ENCODE measurements at places on chromosomes 5 and 9.

DNA sequence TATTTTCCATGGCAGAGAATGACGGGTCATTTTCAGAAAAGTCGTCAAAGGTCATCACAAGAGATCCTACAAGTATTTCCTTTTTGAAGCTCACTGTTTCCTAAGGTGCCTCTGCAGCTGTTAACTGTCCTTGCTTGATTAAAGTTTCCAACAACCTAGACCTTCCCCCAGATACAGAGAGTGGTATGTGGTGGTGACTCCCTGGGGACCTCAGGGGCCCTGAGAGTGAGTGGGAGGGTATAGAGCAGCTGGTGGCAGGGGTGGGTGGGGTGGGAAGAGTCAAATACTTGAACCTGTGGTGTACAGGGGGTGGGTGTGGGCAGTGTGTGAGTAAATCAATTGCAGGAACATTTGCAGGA lies 1.6 kb upstream of the CD72 start:
- no peak for DNase-seq

- DNase-seq: no peak
These were observed 27.0 kb downstream of the ABITRAM start for GRCh38 chr9:108961151-108961550.

DNA sequence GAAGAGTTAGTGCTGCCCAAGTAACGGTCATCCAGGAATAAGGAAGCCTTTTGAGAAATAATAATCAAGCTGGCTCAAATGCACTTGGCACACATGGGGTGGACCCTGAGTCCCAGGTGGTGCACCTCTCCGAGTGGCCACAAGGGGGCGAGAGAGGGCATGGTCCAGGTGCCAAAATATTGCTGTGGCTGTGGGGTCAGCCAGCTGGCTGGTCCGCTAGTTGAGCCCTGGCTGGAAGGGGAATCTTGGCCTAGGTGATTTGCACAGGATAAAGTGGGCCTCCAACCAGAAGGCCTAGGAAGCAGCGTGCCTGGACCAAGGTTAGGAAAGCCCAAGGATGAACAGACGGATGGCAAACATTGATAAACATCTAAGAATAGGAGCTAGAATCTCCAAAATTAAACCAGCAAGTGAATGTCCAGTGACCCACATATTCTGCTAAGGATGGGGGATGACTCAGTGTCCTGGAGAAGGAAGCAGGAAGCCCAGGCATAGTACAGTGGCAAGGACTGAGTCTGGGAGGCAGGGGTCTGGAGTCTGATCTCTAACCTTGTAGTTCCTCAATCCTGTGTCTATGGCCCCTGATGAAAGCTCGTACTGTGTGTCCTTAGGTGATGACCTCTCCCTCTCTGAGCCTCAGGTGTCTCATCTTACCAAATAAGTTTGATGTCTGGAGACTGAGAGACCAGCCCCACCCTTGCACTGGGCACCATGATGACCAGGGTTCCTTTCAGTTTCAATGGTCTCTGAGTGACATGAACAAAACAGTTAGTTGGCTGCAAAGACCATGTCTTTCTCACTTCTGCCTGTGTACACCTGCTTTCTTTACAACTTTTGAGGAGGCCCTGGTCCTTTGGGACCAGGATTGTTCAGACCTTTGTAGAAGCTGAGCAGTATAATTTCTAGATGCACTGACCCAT lies 19.2 kb upstream of the SHB start:
- DNase-seq: peak; percentile 9

DNA sequence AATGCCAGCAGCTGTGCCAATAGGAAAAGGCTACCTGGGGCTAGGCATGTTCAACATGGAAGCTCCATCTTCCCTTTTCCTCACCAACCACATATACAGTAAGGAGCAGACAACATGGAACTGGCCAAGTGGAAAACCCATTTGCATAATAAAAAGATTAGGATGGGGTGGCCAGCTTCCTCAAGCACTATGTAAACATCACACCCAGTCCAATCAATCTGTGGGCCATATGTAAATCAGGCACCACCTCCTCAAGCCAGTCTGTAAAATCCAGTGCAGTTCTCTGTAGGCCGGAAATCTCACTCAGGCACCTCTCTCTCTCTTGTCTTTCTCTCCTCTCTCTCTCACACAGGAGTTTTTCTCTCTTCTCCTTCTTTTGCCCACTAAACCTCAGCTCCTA lies 360.2 kb upstream of the GRIA1 start:
- no peak for DNase-seq

DNA sequence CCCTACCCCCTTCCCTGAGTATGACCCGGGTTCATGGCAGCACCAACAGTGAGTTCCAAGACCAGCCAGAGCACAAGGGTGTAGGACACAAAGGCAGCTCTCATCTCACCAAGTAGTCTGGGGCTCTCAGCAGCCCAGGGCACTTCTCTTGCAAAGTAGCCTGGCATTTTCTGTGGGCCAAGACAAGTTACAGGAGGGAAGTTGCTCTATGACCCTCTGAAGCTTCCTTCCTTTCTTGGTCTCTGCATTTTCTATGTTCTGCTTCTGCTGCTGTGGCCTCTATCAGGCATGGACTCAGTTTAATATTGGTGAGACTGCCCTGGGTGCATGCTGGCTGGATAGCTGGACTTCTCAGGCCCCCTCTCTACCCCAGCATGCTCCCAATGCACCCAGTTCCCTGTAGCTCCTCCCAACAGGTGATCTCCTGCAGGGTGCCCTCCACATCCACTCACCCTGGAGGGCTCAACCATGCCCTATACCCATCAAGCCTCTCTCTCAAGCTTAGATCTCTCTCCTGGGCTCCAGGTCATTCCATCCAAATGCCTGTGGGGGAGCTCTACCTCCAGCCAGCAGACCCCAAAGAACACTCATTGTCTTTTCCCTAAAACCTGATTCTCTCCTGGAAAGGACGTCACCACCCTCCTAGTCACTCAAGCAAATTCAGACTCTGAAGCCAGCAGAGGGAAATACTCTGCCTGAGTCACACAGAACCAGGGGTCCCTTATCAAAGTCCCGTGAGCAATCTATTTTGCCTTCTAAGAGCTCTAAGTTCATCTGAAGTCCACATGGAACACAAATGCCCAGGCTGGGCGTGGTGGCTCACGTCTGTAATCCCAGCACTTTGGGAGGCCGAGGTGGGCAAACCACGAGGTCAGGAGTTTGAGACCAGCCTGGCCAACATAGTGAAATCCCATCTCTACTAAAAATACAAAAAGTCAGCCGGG lies 13.8 kb downstream of the TBC1D2 start:
- no peak for DNase-seq

DNA sequence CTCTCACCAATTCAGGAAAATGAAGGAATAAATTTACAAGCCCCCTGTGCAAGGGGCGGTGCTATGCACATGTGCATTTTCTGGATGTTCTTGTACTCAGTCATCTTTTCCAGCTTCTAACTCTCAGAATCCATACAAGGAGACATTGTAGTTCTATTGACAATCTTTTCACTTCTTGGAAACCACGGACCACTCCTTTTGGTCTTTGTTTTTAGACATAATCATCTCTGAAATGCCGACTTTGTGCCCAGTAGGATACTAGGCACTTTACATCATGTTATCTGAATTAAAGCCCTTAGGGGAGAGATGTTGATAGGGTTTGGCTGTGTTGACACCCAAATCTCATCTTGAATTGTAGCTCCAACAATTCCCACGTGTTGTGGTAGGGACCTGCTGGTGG lies 322.6 kb upstream of the WWC1 start:
- no peak for DNase-seq

DNA sequence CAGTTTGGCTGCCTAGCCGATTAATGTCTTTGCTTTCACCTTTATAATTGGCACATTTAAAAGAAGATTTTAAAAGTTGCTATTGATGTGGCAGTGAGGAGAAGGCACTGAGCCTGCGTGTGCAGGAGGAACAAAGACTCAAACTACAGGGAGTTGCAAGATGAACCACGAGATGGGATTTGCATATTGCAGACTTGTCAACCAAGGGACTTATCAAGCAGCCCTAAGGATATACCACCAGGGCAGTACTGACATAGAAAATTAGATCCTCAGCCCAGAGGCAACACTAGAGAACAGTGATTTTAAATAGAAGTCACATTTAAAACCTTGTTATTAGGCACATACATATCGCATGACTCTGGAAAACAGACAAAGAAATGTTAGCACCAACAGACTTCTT lies 342.6 kb downstream of the GLIS3 start:
- DNase-seq: no peak

DNA sequence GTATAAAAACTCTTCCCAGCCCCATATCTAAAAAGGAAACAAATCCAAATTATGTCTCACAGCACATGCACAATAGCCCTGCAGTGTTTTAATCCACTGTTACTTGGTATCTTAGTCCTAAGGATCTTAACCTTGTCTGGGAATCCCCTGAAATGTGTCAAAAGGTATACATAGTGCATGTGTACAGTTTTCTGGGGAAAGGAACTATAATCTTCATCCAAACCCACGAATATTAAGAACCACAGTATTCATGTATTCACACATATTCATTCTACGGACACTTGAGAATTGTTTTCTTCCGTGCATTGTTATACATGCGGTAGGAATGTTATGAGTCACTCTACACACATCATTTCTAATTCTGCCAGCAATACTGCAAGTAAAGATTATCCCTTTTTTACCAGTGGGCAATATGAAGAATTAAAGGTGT lies 47.8 kb upstream of the SNX2 start:
- DNase-seq: no peak

GRCh38 chr5:90169078-90169477 lies 240.5 kb downstream of the CETN3 start:
- no peak for DNase-seq

- no peak for DNase-seq
These were observed 639.7 kb downstream of the BNC2 start for GRCh38 chr9:16230731-16231130.

- DNase-seq: peak; percentile 33
These were observed 15.4 kb downstream of the TRAF2 start for GRCh38 chr9:136901516-136902258.

GRCh38 chr5:130425424-130425823 lies 521.2 kb downstream of the CHSY3 start:
- no peak for DNase-seq

DNA sequence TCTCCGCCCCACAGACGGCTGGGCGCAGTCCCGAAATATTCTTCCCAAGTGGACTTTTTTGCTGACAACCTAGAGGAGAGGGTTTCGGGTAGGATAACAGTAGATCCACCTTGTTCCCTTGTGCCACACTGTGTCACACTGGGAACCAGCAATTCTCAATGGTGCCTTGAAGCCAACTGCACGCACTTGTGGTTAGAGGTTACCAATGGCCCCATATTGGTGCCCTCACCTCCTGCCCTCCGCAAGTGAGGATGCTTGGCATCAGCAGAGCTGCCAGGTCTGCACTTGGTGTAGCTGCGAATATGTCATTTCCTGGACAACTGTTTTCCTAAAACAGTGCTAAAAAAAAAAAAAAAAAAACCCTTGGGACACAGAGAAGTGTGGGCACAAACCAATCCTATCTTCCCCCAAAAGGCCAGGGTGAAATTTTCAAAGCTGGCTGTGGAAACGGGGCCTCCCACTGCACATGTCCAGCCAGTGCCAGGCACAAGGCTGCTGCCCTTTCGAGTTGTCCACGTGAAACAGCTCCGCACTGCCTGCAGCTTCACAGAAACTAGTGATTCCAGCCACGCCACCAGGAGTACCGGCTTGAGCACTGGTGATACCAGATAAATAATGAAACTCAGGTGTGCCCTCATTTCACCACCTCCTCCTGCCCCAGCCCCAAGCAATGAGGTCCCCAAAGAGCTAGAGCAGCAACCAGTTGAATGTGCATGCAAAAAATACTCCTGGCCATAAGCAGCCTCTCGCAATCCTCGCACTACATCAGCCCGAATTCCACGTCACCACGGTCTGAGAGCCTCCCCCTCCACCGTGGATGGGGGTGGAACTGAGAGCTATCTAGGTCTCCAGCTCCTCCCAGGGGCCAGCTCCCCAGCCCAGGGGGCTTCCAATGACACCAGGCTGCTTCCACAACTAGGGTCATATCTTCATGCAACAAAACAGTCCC lies 51.2 kb downstream of the USP20 start:
- no peak for DNase-seq

- no peak for DNase-seq
These were observed 302.7 kb upstream of the NREP start for GRCh38 chr5:112059579-112060135.

DNA sequence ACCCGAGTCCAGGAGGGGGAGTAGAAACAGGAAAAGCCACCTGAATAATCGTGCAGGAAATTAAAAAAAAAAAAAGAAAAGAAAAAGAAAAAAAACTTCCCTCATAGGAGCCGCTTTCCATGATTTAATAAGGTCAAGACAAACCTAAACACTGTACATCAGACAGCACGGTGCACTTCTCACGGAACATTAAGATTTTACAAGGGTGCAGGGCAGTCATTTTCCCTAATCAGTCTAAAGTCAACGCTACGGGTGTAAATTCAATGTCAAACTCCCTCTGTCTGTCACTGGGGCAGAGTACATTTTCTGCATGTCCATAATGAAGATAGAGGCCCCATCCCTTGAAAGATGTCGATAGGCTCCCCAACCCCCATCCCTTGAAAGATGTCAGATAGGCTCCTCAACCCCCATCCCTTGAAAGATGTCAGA lies 139.7 kb downstream of the TSSK1B start:
- no peak for DNase-seq

GRCh38 chr9:107020040-107020530 lies 157.1 kb downstream of the ZNF462 start:
- DNase-seq: peak; percentile 28

- DNase-seq: no peak
These were observed 77.8 kb downstream of the ZCCHC7 start for GRCh38 chr9:37198039-37198729.

- DNase-seq: no peak
These were observed 1.2 kb downstream of the HAVCR1 start for GRCh38 chr5:157057459-157058370.

DNA sequence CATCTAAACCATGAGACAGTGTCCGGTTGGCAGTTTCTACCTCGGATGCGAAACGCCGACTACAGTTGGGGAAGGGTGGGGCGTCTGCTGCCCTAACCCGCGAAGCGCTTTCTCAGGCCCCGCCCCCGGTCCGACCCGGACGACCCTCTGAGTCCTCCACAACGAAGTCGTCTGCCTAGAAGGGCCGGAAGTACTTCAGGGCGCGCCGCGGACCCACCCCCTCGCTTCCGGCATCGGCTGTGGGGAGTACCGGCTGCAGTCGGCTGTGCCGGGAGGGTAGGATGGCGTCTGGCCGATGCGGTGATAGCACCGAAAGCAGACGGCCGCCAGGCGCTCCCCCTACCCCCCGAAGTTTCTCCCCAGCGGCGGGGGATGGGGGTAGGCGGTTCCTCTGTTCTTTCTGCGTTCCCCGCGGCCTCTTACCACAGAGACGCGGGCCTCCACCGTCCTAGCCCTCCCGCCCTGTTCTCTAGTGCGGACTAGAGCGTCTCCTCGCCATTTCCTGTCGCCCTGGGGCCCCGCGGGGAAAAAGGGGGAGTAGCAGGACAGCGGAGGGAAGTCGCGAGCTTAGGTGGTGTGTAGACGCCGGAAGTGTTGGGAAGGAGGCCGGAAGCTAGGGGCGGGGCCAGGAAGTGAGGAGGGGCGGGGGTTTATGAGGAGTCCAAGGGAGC lies at the start of gene TRIM41:
TRIM41 (plus strand) TSS at position 224 of the 671 bp plus-strand sequence. CDS start 719 bp downstream, outside the sequence.
- DNase-seq: no peak

- peak; percentile 48 for DNase-seq
These were observed 98.8 kb downstream of the LHX2 start for GRCh38 chr9:124110307-124110915.

All from T1000 (cell line).